ENCODE measurements at places on chromosomes 7 and 10.

DNA sequence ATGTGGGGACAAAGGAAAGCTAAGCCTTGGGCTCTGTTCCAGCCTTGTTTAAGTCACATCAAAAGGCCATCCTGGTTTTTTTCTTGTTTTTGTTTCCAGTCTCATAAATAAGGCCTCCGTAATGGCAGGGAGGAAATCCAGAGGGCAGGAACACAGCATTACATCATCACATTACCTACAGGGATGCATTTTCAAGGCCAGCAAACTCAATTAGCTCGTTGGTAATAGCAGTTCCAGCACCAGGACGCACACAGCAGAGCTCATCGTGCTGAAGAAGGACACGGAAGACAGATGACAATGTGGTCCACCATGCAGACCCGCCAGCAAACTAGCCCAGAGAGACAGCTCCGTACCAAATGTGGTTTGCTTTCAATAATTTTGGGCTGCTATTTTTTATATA lies 1209.2 kb downstream of the TYW1 start:
- DNase-seq = no peak

DNA sequence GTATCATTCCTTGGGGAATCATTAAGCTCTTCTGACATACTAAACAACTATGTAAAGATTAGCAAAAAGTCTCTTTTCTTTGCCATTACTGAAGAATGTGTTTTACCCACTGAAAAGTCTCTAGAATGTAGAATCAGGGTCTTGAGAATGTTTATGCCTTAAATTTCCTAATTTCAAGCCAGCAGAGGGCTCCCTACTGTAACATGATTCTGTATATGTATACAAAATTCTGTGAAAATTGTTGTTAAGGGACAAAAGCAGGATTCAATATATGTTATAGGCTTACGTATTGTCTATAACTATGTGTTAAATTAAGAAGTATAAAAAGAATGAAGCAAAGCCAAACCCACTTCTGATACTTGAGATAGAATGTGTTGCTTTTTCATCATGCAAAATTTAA lies 296.9 kb upstream of the DGKB start:
- no peak for DNase-seq

DNA sequence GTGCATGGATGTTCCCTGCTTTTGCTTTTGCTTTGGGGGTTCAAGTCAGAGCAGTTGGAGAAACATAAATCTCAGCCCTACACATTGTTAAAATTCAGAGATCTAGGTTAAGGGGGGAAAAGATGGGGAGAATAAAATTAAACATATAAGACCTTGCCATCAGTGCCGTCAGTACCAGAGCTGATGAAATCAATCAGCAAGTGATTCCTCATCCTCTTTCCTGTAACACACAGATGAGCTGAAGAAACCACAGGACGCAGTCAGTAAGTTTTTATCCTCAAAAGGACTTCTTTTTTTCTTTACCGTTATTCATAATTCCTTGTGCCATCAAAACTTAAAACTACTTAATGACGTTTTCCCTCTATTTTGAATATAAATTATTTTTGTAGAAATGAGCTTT lies 5.9 kb downstream of the HECW1 start:
- DNase-seq = no peak

GRCh38 chr7:149071182-149071635 lies 19.3 kb downstream of the ZNF786 start:
- no peak for DNase-seq

DNA sequence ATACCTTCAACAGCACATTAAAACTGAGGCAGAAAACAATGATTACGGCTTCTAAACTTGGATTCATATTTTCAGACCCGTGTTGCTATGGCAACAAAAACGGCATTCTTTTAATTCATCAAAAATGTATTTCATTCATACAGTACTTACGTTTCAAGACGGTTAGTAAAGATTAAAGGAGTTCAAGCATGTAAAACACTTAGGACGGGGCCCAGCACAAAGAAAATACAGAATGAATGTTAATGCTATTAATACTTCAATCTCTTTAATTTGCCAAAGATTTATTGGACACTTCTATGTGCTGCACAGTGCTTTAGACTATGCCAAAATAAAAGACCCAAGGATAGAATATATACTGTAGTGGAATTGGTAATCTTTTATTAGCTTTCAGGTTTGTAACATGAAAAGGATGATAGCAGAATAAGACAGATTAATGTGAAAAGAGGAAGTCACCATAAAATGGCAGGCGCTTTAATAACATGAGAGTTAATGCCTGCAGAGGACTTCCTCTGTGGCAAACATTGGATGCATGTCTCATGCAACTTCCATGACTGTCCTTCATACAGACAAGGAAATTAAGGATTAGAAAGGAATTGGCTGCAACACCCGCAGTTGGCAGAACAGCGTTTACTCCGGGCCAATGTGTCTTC lies 201.6 kb upstream of the KLF6 start:
- no peak for DNase-seq

- no peak for DNase-seq
These were observed 7.2 kb upstream of the CACNB2 start for GRCh38 chr10:18133046-18133445.

DNA sequence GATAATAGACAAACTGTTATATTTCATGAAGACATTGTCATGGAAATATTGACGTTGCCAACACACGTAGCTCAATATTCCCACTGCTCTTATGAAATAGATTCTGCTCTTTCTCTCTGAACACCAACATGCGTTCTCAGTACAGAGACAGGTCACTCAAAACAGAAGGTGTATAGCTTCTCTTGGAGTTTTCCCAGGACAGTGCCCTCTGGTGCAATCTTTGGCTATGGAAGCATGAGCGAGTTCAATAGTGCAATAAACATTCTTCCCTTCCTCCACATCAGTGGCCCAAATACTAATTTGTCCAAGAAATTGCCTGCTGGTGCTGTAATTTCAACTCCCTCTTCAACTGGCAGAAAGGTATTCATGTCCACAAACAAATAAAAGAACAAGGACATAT lies 145.3 kb downstream of the MAGI2 start:
- DNase-seq = no peak

- no peak for DNase-seq
These were observed 756.0 kb downstream of the KCNMA1 start for GRCh38 chr10:76881477-76882220.

- DNase-seq = no peak
These were observed 1356.8 kb downstream of the XPNPEP1 start for GRCh38 chr10:108566316-108567107.

GRCh38 chr7:121016966-121017365 lies 28.5 kb downstream of the CPED1 start:
- DNase-seq = no peak

DNA sequence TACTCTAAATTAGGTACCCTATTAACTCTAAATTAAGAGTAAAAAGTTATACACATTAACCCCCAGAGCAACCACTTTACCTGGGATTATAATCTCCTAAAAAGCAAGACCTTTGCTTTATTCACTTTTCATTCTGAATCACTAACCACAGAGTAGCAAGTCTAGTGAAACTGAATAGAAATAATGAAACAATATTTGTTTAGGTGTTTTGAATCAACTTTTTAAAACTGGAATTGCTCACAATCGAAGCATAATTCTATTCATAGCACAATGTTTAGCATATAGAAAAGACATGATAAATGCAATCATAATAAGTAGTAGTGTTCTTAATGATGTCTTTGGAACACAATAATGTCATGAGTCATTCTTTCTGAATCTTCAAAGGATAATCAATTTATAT lies 37.0 kb upstream of the CASD1 start:
- DNase-seq = no peak

DNA sequence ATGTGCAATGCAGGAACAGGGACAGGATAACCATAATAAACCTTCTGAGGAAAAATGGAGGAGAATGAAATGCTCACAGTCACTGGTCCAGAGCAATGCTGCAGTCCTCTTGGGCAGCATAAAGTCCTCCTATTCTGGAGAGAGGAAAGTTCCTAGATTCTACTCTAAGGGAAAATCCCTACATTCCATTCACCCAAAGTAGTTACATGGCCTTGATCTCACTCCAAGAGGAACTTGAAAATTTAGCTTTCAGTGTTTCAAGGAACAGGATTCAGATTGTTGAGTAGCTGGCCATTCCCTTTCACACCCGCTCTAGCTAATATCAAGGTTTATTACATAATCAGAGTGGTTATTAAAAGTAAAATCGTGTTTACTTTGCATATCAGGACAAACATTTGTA lies 168.3 kb downstream of the CHRM2 start:
- DNase-seq = no peak

- DNase-seq = no peak
These were observed 51.8 kb downstream of the PYROXD2 start for GRCh38 chr10:98363220-98363619.

GRCh38 chr7:150378115-150378852 lies 846 bp upstream of the ZNF775 start:
- DNase-seq = no peak

- DNase-seq = no peak
These were observed 15.5 kb downstream of the SLC13A1 start for GRCh38 chr7:123184271-123184670.

DNA sequence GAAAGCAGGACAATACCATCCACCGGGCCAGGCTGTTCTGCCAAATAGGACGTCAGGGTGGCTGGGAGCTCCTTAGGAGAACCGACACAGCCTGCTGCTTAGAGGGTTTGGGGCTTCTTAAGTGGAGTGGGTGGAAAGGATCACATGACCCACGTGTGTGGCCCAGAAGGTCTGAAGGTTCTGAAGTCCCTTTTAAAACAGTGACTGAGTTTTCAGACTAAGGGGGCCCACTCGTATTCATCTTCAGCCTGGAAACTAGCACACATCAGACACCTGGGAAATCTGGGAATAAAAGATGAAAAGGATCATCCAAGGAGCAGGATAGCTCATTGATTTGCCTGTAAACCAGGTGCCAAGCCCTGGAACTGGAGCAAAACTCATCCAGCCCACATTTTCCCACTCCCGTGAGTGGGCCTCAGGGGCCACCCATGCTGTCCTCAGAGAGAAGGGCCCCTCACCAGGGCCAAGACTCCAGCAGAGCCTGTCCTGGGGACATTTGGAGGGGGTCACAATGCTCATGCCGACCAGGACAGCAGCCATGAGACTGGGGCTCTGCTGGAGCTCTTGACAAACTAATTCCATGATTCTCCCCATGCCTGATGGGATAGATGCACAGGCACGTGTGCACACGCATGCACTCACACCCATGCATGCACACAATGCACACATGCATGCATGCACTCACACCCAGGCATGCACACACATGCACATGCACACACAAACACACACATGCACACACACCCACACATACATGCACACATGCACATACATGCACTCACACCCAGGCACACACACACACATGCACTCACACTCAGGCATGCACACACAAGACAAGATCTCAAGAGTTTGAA lies 168.8 kb upstream of the PPP2R2D start:
- DNase-seq = no peak

DNA sequence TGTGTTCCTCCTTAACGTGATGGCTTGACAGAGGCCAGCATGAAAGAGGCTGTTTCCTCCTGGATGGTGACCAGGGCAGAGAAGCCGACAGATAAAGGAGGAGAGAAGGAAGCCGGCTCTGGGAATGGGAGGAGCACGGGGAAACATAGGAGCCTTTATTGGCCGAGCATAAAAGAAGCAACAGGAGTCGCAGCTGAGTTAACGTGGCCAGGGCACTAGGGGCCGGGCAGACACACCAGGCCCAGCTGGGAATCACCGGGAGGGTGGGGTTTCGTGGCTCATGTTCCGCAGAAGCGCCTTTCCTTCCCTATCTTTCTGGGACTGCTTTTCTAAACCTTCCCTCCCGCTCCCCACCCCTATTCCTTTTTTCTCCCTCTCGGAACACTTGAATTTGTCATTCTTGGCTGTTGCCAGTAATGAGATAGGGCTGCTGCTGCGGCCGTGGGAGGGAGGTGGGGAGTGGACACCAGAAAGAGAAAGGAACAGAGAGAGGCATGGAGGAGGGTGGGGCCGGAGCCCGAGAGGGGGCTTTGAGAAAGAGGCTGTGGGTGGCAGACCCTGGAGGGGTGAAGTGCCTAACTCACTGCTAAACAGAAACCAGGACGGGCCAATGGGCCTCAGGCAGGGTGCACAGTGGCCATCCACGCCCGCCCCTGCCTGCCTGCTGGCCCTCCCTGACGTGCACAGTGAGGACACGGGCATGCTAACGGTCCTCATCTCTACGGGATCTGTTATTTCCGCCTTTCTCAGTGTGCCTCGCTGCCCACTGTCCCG lies 65.2 kb downstream of the COL13A1 start:
- DNase-seq = no peak

DNA sequence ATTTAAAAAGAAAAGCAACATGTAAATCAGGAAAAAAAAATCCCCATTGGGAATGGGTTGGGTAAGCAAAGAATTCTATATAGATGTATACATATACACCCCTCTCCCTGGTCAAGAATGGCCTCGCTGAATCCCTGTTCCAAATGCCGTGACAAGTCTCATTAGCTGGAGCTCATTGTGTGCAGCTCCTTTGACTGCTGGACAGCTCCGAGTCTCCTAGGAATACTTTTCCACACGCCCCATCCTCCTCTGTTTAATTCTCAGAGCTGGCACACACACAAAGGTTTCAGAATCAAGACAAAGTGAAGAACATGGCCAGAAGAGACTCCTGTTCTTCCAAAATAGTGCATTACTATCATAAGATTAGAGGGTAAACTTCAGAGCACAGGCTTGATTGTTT lies 130.9 kb upstream of the MKLN1 start:
- DNase-seq = no peak

DNA sequence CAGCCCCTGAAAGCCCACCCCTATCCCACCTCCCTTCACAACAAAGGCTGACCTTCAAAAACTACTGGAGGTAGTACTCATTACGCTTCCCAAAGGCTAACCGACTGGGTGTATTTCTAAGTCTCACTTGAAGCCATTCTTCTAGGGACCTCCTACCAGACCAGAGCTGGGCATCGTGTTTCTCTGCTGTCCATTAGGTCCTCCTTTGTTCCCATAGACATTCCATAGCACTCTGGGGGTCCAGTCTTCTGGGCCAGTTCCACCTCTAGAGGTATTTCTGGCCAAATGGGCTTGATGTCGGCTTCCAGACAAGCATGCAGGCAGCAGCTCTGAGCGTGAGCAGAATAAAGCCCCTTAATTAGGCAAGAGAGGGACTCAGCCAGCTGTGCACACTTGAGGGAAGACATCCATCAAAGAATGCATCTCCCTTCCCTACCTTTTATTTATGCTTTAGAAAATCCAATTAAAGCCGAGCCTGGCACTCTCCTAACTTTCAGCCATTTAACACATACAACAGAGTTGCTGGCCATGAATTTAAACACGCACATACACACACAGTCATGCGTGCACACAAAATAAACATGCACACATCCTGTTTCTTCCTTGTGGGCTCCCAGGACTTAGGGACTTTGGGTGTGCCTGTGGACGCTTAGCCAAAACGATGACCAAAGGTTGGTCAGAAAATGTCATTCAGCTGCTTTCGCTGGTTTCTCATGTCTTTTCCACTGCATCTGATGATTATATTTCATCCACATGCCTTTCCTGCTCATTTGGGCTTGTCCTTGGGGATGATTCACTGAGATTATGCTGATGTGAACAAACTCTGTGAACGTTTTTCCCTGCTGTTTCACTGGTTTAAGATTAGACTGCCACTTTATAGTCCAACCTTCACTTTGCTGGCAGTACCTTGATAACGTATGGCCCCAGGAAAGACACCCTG lies 362.0 kb upstream of the NFE2L3 start:
- no peak for DNase-seq
